HCT116 (cell line): ENCODE measurements at places on chromosomes 13 and 19. TPM values are rescaled to one million over a fixed set of nuclear protein-coding genes. Genes with fewer than 3 reads are reported as not detected.

DNA sequence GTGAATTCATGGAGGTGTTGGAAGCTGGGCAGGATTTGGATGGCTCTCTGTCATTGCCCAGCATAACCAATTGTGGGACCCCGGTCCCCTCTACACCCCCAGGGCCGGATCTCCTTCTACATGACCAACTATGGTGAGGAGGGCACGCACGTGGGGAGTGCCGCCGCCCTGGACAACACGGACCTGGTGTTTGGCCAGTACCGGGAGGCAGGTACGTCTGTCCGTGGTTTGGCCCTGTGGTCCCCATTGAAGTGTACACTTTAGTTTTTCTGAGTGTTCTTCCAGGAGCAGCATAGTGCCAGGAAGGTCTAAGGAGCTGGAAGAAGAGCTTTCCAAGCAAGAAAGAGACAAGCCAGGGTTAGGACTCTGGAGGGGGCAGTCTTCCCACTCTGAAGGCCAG is 13.2 kb downstream of the B3GNT8 start:
- no peak for DNase-seq

DNA sequence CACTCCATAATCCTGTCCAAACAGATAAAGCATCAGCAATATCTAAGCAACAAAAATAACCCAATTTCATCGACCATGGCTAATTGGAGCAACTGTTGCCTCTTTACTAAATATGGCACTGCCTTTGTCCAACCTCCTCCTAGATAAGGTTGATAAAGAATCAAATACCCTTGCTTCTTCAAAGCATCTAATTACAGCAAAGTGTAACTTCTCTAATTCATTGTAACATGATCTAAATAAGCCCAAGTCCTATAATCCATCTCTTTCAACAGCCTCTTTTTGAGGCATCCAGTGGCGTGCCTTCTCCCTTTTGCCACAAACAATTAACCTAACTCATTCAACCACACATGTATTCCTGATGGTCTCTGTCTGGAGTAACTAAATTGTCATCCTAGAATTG is 81.7 kb upstream of the KLHL1 start:
- no peak for DNase-seq

- no peak for DNase-seq
Measured at GRCh38 chr13:23637829-23638228, 67.6 kb downstream of the TNFRSF19 start.

DNA sequence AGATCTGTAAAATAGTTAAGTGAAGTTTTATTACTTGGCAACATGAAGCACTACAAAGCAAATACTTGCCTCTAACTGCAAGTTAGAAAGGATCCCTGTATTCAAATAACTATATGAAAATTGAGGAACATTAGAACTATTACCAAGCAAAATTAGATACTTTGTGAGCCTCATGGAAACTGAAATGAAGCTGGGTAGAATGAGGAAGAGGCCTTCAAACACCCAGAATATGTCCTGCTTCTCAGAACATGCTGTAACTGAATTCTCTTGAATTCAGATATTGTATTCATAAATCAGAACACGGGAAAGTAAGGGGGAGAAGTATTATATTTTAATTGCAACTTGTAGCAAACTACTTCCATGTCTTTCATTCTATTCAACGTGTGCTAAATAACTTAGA is 947.9 kb downstream of the PCDH17 start:
- no peak for DNase-seq

- DNase-seq, result no peak
Measured at GRCh38 chr13:59201841-59202240, 961.9 kb downstream of the DIAPH3 start.

The YJEFN3 gene
- total RNA-seq, result 25.3 TPM

The HSPB6 gene
- total RNA-seq, result 0.93 TPM

The CD177 gene
- not detected for total RNA-seq

The TYROBP gene
- 0.49 TPM for total RNA-seq
